ENCODE measurements at places on chromosomes 6 and 20.

- DNase-seq: no peak
Measured at GRCh38 chr20:18858816-18859215, 45.2 kb downstream of the SCP2D1 start.

GRCh38 chr6:29943053-29943966 is 978 bp downstream of the HLA-A start:
- no peak for DNase-seq

DNA sequence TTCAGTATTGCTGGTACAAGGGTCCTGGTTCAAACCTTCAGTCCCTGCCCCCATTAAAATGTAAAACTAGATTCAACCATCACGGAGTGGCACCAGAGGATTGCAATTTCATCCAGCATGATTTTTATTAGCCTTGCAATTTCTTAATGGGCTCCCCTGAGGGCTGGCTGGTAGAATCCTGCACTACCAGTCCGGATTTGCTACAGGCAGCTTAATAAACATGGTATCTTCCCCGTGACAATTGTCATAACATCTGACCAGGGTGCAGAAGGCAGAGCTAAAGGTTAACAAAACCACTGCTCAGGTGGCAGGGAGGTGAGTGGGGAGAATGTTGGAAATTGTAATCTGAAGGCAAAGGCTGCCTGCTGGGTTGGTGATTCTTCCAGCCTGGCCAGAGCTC is 94.5 kb downstream of the PKHD1 start:
- no peak for DNase-seq

DNA sequence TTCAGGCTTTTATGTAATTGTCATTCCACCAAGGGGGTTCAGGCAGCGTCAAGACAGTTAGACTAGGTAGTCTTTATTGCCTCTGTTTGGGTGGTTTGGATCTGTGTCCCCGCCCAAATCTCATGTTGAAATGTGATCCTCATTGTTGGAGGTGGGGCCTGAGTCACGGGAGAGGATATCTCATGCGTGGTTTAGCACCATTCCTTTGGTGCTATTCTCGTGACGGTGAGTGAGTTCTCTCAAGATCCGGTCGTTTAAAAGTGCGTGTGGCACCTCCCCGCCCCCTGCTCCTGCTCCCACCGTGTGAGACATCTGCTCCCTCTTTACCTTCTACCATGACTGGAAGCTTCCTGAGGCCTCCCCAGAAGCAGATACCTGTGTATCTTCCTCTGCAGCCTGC is 51.3 kb upstream of the FOXC1 start:
- DNase-seq: no peak

- DNase-seq: no peak
Measured at GRCh38 chr6:6884193-6884627, 223.6 kb upstream of the RREB1 start.

DNA sequence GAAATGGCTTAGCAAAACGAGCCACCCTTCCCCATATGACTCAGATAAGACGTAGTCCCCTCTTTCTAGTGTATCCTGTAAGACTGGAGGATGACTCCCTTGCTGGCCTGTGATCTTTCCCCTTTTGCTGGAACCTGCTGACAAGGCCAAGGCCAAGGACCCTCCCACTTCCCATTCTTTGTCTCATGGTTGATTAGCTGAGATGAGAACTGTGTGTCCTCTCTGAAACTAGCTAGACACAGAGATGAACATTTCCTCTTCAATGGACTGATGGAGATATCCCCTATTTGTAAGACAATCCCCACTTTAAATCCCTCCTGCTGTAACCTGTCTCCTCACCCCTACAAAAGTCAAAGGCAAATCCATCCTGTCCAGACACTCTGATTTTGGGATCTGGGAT is 33.4 kb upstream of the SCRT2 start:
- DNase-seq: no peak

Data from HCEC 1CT (cell line).